ENCODE measurements at places on chromosomes 7 and 10. TPM values are rescaled to one million over a fixed set of nuclear protein-coding genes. Genes with fewer than 3 reads are reported as not detected.

Gene ITIH2
- not detected for total RNA-seq

Gene PILRA
- not detected for total RNA-seq

Gene CSGALNACT2
- 65.5 TPM for total RNA-seq

Gene COPG2
- total RNA-seq: 22.9 TPM
